Fibroblast of skin of left quadriceps (primary cell): ENCODE measurements at places on chromosomes 7 and 10.

DNA sequence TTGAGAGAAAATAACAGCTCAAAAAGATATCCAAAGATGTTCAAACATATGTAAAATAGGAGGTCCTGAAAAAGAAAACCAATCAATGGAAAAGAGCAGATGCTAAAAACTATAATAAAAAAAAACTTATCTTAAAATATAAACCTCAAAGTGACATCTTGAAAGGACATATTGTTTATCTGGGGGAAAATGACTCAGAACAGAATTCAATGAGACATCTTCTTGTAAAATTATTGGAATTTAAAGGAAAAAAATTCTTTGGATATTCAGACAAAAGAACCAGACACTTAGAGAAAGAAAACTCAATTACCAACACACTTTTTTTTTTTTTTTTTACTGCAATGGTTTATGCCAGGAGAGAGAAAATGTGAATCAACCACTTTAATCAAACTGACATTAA, 58.9 kb downstream of the NAMPT start:
- no peak for DNase-seq

DNA sequence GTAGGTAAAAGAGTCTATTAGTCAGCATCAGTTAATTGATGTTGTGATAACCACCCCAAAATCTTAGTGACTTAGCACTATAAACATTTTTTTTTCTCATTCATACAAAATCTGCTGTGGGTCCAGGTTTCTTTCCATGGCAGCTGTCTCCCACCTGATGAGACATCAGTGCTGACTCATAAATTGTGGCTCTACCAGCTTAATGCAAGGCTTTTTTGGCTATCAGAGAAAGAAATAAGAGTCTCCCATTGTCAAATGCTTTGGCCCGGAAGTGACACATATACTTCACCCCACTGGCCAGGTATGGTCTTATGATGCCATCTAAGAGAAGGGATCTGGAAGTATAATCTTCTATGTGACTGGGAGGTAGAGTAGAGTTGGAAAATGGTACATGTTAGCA, 14.5 kb downstream of the DNAJB9 start:
- no peak for DNase-seq

DNA sequence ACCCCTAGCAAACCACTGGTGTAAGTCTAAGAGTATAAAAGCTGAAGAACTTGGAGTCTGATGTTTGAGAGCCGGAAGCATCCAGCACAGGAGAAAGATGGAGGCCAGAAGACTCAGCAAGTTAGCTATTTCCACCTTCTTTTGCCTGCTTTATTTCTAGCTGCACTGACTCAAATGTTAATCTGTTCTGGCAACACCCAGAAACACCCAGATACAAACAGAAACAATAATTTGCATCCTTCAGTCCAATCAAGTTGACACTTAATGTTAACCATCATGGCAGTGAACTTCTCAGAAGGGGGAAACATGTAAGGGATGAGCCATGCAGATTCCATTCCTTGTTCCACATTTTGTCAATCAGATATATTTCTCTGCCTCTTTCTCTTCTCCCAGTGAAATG, 101.8 kb upstream of the FERD3L start:
- no peak for DNase-seq

DNA sequence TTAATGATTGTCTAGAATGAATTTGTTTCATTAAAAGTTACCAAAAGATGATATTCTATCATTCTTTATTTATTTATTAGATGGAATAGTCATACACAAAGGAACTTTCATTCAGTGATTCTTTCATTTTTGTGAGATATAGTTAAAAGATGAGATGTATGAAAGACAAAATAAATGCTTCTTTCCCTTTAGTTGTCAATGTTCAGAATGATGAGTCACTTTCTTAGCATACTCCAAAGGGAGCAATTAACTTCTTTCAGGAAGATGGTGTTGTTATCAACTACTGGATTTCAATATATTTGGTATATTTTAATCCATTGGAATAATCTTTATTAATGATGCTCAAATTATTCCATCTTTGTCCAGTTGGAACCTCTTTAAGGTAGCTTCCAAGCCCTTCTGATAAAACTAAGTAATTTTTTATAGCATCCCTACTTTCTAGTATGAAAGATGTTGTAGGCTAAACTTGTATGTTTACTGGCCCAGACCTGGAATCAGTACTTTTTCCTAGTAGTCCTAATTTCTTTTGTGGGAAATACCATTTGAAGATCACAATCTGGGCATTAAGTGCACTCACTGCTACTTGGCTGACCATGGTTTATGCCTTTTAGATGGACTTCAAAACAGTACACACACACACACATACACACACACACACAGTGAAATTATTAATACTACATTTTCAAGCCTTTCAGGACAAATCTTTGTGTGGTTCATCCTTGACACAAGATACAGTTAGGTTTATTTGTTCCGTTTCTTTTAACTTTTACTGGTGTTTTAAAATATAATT, 2.5 kb downstream of the GIMAP7 start:
- no peak for DNase-seq

- DNase-seq: no peak
These were observed 12.4 kb downstream of the UBE2H start for GRCh38 chr7:129940329-129940728.

- no peak for DNase-seq
These were observed 56.9 kb upstream of the NPY start for GRCh38 chr7:24227068-24227467.
